Stimulated activated CD8-positive, alpha-beta memory T cell treated with anti-CD3 and anti-CD28 coated beads, Interleukin-4, amount 100 ng/mL, for 24 hours (primary cell): ENCODE measurements at places on chromosomes 4 and X.

DNA sequence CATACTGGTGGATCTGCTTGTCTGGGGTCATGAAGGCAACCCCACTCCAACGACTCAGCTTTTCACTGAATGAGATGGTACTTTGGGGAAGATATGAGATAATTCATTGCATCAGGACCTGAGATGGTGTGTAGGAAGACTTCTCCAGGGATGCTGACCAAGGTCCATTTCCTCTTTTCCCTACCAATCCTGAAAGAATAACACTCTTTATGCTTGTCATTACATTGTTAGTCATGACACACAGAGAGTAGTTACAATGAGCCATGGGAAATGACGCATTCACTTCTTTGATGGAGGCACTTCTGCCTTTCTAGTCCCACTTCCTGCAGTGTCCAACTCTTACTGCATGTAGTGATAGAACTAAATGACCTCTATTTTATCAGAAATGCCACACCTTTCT lies 58.6 kb downstream of the AREG start:
- no peak for DNase-seq

DNA sequence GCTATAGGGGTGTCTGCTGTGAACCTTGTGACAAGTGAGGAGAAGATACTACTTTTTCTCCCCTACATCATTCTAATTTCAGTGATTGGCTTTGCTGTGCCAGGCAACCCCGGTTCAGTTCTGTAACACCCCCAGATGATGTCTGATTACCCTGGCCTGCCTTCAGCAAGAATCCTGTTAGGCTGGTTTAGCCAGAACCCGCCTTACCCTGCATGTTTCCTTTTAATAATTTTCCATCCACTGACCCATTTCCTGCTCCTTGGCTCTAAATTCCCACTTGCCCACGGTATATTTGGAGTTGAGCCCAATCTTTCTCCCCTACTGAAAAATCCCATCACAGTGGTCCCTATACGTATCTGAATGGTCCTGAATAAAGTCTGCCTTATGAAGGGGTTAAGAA lies 46.5 kb upstream of the HPSE start:
- no peak for DNase-seq

DNA sequence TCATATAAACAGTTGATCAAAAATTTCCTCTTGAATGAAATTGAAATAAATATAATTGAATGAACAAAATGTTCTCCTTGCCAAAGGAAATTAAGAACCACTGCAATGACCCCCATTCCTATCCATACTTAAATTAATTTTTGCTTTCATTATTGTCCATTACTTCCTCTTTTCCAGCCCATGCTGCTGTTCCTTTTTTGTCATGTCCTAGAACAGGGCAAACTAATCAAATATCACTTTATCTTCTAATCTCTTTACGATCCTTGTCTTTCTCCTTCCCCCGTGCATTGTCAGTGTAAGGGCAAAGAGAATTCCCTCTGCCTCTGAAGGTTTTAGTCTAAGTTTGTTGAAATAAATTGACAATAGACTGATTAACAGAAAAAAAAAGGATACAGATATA lies 203.0 kb downstream of the CENPC start:
- no peak for DNase-seq

GRCh38 chr4:188819233-188819632 lies 680.0 kb downstream of the TRIML1 start:
- no peak for DNase-seq

GRCh38 chr4:108813261-108813660 lies 50.4 kb upstream of the ETNPPL start:
- no peak for DNase-seq

GRCh38 chr4:187541666-187542065 lies 453.9 kb upstream of the ZFP42 start:
- DNase-seq, result no peak

DNA sequence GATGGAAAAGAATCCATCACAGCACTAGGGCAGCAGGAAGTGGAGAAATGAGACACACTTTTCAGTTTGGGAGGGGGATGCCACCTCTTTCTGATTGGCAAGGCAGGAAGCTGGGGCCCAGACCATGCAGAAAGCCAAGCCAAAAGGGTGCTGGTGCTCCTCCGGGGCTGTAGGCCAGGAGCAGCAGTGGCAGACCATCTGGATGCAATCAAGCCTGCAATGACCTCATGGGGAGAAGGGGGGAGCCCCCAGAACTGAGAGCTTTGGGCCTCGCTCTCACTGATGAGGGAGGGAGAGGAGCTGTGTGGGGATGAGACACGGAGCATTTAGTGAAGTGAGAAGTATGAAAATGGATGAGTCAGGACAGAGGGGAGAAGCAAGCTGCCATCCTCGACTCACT lies 141.3 kb upstream of the NALF2 start:
- DNase-seq, result no peak

DNA sequence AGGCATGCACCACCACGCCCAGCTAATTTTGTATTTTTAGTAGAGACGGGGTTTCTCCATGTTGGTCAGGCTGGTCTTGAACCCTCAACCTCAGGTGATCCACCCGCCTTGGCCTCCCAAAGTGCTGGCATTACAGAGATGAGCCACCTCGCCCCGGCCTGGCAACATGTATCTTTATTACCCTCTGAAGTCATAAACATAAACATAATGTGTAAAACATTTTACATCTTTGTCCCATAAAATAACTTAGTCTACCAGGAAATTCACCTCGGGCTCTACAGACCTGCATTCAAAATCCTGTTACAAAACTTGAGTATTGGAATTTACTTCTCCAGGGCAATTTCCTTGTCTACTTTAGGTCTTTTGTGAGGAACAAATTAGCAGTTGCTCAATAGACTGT lies 68.1 kb upstream of the DUSP21 start:
- no peak for DNase-seq

GRCh38 chr4:7075962-7076695 lies 8.3 kb upstream of the GRPEL1 start:
- DNase-seq, result no peak

- DNase-seq, result no peak
Observed at GRCh38 chr4:180808862-180809261, 1434.3 kb upstream of the TENM3 start.

- no peak for DNase-seq
Observed at GRCh38 chrX:106484233-106484632, 127.5 kb upstream of the RADX start.

GRCh38 chr4:174631901-174632758 lies 109.8 kb upstream of the HPGD start:
- DNase-seq, result no peak

DNA sequence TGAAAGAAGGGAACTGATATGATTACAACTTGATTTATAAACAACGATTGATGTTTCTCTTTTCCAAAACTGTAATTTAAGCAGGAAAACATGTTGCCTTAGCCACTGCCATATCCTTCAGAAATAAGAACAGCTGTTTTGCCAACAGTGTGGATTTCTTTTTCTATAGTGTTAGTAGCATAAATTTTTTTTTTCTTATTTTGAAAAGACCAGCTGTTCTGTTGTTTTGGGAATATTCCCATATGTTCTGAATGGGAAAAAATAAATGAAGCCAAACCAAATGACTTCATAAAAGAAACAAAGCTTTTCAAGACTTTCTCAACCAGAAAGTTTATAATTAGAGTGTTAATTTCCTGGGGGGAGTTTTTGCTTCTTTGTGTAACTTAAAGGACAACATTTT lies 83.9 kb upstream of the ARHGAP24 start:
- no peak for DNase-seq

DNA sequence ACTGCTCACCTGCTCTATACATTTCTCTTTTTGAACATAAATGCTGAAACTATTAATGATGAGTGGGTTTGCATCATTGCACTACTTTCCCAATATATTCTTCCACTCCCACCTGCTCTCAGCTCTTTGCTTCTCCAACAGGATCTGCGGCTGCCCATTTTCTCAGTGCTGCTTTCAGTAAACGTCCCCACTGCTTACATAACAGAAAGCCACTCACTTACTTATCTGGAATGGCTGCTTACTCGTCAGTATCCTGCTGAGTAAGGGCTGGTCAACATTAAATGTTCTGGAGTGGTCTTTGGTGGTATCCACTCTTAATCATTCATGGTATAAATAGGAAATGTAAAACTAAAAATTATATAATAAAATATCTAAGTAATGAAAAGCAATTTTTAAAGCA lies 112.8 kb upstream of the HPF1 start:
- no peak for DNase-seq

GRCh38 chrX:18994713-18995112 lies 10.8 kb upstream of the PHKA2 start:
- DNase-seq, result no peak

- peak; percentile 61 for DNase-seq
Observed at GRCh38 chr4:16916719-16917337, 18.4 kb upstream of the LDB2 start.

DNA sequence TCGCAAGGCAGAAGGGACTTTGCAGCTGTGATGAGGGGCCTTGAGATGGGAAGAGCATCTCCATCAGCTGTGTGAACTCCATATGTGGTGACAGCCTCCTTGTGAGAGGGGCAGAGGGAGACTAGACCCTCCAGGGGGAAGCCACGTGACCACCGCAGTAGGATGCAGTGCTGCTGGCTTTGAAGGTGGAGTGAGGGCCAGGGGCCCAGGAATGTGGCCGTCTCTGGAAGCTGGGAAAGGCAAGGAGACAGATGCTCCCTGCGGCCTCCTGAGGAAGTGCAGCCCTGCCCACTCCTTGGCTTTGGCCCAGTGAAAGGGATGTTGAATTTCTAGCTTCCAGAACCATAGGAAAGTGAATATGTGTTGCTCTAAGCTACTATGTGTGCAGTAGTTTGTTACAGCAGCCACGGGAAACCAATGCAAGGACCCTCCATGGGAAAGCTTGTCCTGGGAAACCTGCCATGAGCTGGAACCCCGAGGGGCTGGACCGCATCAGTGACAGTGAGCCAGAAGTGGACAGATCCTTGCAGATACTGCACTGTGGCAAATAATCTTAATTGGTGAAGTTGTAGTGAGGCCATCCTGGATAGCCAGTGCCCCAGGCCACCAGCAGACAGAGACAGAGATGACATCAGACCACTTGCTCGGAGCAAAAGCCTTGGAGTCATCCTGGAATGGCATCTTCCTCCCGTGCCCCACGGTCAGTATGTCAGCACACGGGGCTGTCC lies 35.4 kb upstream of the SORCS2 start:
- DNase-seq, result no peak

- no peak for DNase-seq
Observed at GRCh38 chr4:145755802-145756201, 75.9 kb downstream of the C4orf51 start.

DNA sequence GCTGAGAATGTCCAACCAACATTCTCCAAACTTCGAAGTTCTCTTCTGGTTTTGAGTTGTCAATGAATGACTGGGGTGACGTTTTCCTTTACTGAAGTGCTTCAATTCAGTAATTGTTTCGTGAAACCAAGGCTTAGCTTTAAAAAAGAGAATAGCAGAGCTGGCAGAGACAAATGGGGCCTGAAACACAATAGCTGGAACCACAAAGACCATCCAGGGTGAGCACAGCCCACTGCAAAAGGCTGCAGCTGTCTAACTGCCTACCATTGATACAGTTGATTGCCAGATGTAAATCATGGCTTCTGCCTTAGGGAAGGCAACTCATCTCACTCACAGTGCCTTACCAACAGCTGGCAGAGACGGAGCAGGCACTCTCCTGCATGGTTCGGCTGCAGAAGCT lies 78.7 kb upstream of the ZNF518B start:
- no peak for DNase-seq

GRCh38 chr4:52157641-52158316 lies 106.7 kb downstream of the SPATA18 start:
- no peak for DNase-seq

GRCh38 chrX:118167361-118167760 lies 50.8 kb upstream of the KLHL13 start:
- no peak for DNase-seq

DNA sequence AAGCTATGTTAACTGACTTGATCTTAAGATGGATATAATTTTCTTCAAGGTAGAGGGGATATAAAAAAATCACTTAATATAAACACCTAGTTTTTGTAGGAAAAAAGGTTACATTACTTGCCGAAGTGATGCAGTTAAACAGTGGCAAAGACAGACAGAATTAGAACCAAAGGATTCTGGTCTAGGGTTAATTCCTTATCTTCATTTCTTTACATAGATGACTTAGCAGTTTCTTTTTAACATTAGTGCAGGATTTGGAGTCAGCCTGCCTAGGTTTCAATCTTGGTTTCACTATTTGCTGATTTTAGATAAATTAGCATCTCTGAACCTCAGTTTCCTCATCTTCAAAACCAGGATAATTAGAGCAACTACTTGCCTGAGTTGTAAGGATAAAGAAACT lies 14.3 kb downstream of the ZAR1 start:
- no peak for DNase-seq

DNA sequence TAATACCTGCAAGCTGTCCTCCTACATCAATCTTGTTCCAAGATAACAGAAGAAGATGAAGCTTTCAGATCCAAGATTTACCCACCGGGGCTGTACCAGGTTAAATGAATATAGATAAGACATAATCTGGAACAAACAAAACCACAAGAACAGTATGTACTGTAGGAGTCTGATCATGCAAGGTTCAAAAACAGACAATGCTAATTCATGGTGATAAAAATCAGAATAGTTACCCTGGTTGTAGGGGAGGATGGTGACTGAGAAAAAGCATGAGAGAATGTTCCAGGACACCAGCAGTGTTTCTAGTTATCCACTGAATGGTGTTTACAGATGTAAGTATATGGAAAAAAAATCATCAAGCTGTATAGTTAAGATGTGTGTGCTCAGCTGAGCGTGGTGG lies 211.6 kb upstream of the TBL1X start:
- DNase-seq, result no peak

GRCh38 chr4:79466621-79467020 lies 58.6 kb upstream of the GK2 start:
- DNase-seq, result no peak

GRCh38 chr4:88043001-88043400 lies 35.6 kb downstream of the PKD2 start:
- DNase-seq, result no peak

GRCh38 chr4:159232465-159233106 lies 129.7 kb downstream of the RAPGEF2 start:
- DNase-seq, result no peak

- no peak for DNase-seq
Observed at GRCh38 chr4:103272174-103272573, 74.0 kb upstream of the CENPE start.

- DNase-seq, result no peak
Observed at GRCh38 chrX:37717708-37718107, 32.1 kb downstream of the XK start.

DNA sequence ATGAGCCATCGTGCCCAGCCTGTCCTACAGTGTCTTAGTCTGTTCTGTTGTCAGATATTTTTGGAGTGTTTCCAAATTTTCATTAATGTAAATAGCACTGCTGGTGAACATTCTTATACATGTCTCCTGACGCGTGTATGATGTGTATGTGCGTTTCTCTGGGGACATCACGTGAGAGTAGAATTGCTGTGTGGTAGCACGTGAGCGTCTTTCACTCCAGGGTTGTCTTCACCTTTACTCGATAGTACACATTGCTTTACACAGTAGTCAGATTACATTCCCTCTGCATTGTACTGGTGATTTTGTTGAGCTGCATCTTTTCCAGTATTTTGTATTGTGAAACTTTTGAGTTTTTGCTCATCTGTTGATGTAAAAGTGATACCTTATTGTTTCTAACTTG lies 60.0 kb downstream of the ARHGAP10 start:
- DNase-seq, result no peak

GRCh38 chr4:61173799-61174198 lies 26.3 kb upstream of the ADGRL3 start:
- DNase-seq, result no peak
